ENCODE measurements at places on chromosomes 16 and 17.

DNA sequence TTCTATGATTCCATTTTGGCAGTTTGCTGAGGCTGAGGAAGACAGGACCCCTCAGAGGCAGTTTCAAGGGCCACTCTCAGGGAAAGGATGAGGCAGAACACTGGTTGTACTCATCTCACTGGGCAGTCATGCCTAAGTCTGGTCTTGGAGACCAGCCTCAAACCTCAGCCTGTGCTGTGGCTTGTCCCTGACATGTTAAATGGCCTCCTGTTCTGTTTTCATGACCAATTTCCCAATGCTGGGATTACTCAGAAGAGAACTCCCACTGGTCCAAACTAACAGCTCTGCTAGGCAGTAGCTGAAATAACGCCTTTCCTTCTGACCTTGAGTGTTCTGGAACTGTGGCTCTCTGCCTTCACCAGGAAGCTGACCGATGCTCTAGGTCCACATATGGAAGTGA, 8.4 kb upstream of the SPDYE4 start:
- DNase-seq: no peak

DNA sequence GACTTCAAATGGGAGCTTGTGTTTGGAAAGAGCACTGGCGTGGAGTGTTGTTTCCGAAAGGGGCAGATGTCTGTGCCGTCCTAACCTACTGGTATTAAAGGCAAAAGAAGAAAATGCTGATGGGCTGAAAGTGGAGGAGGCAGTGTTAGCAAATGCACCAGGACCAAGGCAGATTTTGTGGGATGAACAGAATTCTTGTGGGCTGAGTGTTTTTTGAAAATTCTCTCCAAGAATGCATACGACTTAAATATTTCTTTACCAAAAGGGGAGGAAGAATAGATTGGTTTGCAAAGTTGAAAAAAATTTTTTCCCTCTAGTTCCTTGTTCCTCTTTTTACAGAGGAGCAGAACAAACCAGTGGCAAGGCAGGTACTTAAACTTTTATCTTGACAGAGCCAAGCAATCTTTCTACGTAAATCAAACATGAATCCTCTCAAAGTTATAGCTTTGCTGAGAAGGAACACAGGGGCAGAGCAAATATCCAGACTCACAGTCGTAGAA, 16.8 kb downstream of the MARCHF10 start:
- no peak for DNase-seq

GRCh38 chr16:85345129-85345639, 232.9 kb upstream of the CIBAR2 start:
- DNase-seq: no peak

- no peak for DNase-seq
These were observed 43.3 kb downstream of the POLR3K start for GRCh38 chr16:9903-10665.

DNA sequence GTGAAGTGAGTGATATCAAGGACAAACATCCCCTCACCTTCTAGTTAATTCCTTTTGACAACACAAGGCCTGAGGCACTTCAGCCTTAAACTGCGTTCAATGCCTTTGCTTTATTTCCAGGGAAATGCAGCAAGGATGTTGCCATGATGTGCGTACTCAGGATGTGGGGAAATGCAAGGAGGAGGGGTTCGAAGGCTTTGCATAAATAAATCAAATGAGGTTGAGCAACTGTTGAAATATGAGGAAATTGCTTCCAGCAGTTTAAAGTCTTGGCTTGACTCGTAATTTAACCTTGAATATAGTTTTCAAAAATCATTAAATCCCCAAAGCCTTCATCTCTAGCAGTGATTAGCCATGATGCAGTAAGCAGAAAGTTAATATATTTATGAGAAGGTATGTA, 81.8 kb upstream of the CCL2 start:
- no peak for DNase-seq

GRCh38 chr17:73365301-73365874, 53.6 kb upstream of the CDC42EP4 start:
- no peak for DNase-seq

GRCh38 chr17:5210614-5211252, 19.1 kb upstream of the ZNF594 start:
- no peak for DNase-seq

DNA sequence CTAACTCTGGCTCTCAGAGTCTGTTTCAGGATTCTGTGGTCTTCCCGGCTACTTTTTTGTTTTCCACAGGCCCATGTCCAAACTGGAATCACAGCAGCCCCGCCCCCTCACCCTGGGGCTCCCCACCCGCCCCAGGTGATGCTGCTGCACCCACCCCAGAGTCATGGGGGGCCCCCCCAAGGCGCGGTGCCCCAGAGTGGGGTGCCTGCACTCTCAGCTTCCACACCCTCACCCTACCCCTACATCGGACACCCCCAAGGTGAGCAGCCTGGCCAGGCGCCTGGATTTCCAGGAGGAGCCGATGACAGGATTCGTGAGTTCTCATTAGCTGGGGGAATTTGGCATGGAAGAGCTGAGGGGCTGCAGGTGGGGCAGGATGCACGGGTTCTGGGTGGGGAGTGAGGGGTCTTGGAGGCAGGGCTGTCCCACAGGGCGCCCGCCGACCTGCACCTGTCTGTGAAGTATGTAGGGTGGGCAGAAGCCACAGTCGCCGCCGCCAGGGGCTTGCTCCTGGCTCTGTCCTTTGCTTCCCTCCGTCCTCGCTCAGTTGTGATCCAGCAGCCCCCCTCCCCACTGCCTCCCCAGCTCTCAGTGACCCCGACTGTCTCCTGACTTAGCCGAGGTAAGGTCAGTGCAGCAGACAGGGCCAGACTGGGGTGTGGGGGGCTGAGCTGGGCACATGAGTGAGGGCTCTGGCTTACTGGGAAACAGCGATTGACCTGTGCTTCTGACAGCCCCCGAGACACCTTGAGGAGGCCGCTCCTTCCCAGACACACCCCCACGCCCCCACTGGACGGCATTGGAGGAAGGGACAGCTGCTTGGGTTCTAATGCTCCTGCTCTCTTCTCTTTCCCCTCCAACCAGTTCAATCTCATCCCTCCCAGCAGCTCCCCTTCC, 10.0 kb downstream of the TUFM start:
- no peak for DNase-seq

- DNase-seq: no peak
These were observed 16.9 kb downstream of the SYNRG start for GRCh38 chr17:37592291-37592690.

- no peak for DNase-seq
These were observed 7.5 kb downstream of the N4BP1 start for GRCh38 chr16:48602356-48603014.

- no peak for DNase-seq
These were observed 466 bp downstream of the NEUROD2 start for GRCh38 chr17:39607057-39607850.

DNA sequence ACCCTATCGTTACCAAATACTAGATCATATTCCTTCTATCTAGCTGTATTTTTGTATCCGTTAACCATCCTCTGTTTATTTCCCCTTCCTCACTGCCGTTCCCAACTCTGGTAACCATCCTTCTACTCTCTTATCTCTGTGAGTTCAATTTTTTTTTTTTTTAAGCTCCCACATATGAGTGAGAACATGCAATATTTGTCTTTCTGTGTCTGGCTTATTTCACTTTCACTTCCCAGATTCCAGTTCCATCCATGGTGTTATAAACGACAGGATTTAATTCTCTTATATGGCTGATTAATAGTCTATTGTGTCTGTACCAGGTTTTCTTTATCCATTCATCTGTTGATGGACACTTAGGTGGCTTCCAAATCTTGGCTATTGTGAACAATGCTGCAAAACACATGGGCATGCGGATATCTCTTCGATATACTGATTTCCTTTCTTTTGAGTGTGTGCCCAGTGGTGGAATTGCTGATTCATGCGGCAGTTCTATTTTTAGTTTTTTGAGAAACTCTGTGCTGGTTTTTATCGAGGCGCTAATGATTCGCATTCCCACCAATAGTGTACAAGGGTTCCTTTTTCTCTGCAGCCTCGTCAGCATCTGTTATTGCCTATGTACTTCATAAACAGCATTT, 599.6 kb downstream of the TMEM114 start:
- DNase-seq: no peak

DNA sequence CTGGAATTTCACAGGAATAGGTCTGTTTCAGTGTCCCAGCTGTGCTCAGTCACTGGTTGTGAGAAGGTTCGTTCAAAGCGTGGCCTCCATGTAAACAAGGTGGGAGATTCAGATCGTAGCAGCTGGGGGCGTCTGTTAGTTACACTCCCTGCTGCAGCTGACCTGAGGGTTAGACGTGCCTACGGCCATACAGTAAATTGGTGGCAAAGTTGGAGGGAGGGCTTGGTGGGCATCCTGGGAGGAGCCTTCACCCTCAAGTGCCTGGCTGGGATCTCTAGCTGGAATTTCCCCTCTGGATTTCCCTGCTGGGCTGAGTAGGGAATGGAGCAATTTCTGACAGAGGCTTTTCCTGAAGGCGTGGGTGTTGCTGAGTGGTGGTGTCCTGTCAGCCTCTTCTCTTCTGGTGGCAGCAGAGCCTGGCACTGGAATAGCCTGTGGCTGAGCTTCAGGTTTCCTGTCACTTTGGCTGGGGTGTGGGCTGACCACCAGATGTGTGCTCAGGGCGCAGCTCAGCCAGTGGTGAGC, 6.4 kb downstream of the FCSK start:
- no peak for DNase-seq

DNA sequence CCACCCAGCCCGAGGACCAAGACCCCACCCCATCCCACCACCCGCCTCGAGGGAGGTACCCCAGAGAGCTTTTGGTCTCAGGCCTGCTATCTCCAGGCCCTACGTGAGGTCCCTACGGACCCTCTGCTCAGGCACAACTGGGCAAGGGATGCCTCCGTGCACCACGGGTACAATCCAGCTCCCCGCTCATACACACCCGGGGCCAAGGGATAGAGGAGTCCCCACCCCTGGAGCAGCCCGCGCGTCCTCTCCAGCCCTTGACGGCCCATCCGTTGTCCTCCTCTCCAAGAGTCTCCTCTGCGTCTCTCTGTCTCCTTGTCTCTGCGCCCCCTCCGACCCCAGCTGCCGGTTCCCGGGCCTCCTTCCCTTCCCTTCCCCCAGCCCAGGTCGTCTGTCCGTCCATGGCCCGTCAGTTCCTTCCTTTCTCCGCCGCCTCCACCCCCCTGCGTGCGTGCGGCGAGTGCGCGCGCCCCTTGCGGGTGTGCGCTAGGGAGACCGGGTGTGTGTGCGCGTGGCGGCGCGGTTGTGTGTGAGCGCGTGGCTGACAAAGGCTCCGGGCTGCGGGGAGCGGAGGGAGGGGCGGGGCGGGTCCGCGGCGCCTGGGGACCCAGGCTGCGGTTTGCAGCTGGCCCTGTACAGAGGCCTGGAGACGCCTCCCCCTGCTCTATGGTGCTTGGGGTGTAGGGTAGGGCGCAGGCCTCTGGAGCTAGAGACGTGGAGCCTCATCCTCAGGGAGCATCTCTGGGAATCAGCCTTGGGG, 930 bp downstream of the SPNS2 start:
- no peak for DNase-seq

- DNase-seq: no peak
These were observed 34.5 kb upstream of the TMC5 start for GRCh38 chr16:19382887-19383816.

- no peak for DNase-seq
These were observed 1.7 kb upstream of the LMF1 start for GRCh38 chr16:972316-973002.

DNA sequence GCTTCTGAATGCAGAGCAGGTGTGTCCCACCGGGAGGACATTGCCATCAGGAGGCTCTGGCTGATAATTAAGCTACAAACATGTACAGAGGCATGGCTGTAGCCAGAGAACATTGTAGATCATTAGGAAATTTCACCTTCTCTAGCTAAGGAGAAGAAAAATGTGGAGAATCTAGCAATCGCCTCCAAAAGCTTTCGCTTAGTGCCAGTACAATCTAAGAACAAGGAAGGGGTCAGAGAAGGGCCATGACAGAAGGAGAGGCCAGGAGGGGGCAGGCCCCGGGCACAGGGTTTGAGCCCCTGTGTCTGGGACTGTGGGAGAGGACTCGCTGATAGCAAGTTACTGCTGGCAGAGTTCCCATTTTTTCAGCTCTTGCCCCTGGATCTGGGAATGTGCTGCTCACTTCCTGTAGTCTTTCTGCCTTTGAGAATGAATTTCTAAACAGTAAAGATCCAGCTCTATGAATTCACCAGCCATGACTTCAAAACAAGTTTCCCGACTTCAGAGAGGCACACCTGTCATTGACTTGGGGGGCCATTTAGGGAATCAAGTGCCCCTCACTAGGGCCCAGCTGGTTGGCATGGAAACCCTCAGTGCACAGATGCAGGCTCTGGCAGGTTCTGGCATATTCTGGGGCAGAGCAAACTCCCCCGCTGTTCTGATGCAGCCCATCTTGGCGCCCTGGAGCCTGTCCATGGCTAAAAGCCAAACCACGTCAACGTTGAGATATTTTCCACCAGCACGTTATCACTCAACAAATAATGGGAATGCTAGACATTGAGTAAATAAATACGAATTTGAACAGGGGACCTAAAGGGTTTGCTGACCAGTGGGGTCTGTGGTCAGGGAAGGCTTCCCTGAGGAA, 59.5 kb upstream of the CACNG4 start:
- DNase-seq: no peak

DNA sequence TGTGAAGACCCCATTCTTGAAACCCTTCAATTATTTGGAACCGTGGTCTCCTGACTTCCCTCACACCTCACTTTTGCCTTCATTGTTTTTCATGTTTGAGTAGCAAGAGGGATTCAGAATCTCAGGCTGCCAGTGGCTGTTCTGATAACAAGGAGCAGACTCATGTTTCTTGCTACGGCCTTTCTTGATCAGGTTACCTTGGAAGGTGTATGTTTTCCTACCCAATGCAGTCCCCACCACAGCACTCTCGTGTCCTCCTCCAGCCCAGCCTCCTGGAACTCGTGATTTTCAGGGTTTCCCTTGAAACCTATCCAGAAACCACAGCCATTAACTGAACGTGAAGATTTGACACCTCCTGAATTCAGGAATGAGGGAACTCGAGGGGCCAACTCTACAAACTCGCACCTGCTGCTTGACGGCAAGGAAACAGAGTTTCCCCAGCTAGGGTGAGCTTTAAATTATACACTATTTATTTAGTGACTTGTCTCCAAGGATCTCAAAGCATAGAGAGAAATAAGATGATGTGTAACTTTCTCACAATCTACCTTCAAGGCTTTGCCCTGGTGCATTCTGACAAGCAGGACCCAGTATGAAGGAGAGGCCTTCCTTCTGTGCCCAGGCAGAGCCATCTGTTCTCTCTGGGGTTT, 1.6 kb downstream of the ZFHX3 start:
- DNase-seq: no peak

- DNase-seq: no peak
These were observed 559.5 kb upstream of the CDH11 start for GRCh38 chr16:65681406-65681805.

DNA sequence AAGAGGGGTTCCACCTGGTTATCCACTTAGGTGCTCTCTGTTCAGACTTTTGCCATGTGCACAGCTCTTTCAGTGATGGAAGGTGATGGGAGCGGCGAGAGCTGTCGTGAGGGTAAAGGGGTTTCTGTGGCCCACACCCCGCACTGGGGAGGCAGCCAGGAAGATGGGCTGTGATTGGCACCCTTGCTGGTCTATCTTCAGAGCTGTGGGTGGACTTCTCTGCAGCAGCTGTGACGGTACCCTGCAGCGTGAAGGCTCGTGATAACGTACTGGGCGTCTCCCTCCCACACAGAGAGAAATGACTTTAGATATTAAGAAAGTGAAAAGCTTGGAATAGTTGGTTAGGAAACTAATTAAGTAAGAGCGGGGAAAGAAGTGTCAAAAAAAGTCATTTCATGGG, 45.8 kb downstream of the MPRIP start:
- no peak for DNase-seq

- no peak for DNase-seq
These were observed 102.2 kb downstream of the RAB11FIP4 start for GRCh38 chr17:31493656-31494155.

- DNase-seq: no peak
These were observed 87.5 kb downstream of the RPTOR start for GRCh38 chr17:80632046-80632581.

Measured in naive thymus-derived CD4-positive, alpha-beta T cell (primary cell).